Kidney capillary endothelial cell (primary cell): ENCODE measurements at places on chromosomes 6 and 20.

DNA sequence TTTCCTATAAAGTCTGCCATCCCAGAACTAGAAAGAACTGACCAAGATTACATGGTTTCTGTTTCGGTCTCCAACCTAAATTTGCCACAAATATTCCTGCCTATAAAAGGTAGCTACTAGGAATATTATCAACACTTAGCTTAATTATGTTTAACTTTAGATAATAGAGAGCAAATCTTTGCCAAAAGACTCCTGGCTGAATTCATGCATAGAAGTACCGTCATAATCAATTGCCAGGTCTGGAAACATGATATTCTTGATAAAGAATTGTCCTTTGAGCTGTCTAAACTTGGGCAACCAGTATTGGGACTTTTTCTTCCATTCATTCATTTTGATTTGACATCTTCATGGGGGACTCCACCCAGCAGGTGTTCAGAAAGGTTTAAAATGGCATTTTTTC is 22.4 kb downstream of the CALHM6 start:
- no peak for DNase-seq

- DNase-seq = no peak
Measured at GRCh38 chr6:113365191-113365590, 492.0 kb upstream of the MARCKS start.

DNA sequence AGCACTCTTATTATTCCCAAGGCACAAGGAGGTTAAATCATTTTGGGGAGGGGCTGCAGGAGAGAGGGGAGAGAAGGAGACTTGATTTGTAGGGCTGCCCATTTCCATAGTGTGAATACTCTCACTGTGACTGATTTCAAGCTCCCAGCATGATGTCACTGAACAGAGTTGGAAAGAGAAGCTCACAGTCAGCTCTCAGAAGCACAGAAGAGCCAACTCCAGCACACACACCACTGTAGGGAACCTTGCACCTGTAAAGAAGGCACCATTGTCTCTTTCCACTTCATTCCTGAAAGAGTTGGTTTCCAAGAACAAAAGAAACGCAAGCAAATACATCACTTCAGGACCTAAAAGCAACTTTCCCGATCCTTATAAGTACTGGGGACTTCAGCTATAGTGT is 12.7 kb upstream of the STK35 start:
- no peak for DNase-seq

GRCh38 chr6:11414176-11414963 is 123.2 kb upstream of the TMEM170B start:
- DNase-seq = no peak

GRCh38 chr6:3803627-3804468 is 45.3 kb upstream of the FAM50B start:
- DNase-seq = peak; percentile 85
